ENCODE measurements at places on chromosomes 6 and 20.

- DNase-seq, result no peak
These were observed 48.5 kb upstream of the SUPT3H start for GRCh38 chr6:45426251-45426650.

DNA sequence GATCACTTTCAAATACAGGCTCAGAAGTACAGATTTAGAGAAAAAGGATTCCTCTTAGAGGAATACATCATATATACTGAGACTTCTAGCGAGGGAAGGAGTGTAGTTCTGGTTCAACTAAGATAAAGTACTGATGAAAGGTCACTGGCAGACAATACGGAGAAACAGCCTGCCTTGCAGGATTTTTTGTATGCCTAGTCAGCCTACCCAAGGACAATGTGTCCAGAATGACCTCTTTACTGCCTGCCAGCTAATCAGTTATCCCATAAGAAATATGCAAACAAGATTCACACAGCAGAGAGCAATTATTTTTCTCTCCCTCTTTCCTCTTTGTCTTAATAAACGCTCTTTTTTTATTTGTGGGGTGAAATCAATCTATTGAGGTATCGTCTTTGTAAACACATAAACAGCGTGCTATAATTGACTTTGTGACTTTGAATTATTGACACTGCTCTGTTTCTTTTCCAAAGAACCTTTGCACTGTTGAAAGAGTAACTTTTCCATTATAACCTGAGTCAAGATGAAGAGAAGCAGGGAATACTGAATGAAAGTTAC is 1.4 kb upstream of the TSPYL4 start:
- no peak for DNase-seq

DNA sequence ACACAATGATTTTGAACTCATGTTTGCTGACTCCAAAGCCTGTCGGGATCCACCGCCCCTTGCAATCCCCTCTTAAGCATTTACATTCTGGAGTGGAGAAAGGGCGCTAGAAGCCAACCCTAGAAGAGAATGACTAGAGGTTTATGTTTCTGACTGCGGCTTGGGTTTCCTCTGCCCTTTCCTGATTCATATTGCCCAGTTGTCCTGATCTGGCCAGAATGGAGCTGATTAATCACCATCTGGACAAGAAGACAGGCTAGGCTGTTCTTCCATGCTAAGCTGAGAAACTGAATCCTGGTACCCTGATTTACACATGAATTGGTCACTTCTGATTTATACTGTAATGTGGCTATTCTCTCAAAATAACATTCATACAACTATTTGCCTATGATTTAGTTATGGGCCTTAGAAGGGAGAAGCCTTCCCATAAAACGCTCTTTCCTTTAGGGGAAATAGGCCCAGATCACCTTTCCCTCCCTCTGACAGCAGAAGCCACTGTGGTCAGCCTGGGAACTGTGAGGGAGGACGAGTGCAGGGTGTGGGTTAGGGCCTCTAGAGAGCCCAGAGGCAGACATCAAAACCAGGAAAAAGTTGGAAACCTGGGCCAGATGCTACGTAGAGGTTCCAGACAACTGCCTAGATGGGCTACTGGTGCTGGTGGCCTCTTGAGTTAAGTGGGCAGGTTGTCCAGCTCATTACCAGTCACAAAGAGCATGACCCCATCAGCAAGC is 199.2 kb upstream of the PRDM1 start:
- DNase-seq, result no peak

DNA sequence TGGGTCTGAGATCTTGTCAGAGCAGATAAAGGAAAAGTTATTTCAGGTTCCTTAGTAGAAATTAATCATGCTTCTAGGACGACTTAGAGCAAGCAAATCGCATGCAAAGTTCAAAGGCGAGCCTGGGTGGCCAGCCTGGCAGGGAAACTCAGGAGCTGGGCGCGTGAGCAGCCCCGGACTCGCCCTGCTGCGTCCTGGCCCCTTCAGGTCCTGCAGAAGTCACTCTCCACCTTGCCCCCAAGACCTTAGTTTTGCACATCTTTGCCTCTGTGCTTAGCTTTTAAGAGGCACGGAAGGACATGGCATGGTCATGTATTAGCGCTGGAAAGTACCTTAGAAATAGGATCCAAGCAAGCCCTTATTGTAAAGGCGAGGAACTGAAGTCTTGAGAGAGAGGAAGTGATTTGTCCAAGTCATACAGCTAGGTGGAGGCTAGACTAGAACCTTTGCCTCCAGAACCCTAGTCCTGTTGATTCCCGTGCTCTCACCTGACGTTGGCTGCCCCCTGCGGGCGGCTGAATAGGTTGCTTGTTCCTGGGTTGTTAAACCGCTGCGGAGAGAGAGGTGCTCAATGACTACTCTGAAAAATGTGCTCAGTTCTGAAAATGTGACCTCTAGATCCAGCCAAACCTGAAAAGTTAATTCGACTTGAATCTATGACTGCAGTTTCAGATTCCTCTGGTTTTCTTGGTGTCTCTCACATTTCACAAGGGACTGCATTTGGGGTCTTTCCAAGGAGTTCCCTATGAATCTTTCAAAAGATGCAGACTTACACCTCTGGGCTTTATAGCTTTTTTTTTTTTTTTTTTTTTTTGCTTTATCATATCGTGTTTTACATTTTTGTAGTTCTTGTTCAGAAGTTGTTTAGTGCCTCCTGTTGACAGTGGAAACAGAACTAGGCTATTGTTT is 2.7 kb downstream of the MYB start:
- no peak for DNase-seq

- no peak for DNase-seq
These were observed 61.4 kb downstream of the TXLNB start for GRCh38 chr6:139230391-139230840.

GRCh38 chr6:165205632-165206031 is 103.8 kb downstream of the C6orf118 start:
- DNase-seq, result no peak

DNA sequence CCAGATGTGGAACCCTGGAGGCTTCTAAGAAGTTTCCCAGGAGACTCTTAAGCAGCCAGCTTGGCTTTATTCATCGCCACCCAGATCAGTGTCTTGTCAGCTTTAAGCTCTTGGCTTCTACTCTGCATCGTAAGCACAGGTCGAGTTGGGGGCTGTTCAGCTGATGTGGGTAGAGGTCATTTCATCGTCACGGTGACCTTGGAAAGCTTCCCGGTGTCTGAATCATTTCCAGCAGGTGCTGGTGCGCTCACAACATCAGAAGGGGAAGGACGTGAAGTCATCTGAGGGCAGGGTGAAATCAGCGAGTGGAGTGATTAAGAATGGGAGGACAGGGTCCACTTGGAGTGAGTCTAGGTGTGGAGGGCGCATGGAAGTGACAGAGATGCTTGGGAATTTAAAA is 112.6 kb downstream of the SASH1 start:
- DNase-seq, result no peak

DNA sequence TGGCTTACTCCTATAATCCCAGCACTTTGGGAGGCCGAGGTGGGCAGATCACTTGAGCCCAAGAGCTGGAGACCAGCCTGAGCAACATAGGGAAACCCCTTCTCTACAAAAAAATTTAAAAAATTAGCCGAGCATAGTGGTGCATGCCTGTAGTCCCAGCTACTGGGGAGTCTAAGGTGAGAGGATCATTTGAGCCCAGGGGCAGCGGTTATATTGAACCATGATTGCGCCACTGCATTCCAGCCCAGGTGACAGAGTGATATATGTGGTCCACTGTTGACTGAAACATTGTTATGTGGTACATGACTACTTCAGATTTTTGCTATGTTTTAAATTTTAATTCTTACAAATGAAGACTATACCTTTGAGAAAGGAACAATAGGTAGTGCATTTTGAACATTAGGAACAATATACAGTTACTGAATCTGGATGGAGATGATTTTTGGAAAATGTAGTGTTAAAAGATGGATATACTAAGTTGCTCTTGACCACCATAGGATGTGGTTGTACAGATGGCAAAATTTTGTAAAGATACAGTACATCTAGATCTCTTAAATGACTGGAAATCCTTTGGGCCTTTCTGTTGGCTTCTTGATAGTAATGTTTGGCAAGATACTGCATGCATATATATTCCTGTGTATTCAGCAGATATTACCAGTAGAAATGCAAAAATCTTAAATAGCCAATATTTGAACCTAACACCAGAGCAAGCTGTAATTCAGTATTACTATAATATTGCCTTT is 35.9 kb downstream of the MAPK14 start:
- no peak for DNase-seq

DNA sequence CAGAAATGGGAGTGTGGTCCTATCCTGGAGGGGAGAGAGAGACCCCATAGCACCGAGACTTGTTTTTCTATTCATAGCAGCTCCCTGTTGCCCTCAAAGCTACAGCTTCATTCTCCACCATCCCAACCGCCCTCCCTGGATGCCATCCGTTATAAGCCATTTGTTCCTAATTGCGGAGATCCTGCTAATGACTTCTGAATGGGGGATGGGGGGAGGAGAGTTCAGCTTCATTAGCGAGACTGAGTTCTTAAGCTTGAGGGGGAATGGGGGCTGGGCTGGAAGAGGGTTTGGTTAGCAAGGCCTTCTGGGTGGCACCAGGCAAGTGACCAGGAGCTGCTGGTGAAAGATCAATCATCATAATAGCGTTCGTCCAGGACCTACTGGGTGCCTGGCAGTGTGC is 27.1 kb downstream of the FOXP4 start:
- DNase-seq, result no peak

- no peak for DNase-seq
These were observed 118.8 kb upstream of the TRAF3IP2 start for GRCh38 chr6:111724505-111724904.

GRCh38 chr20:23156170-23156841 is 70.2 kb upstream of the CD93 start:
- no peak for DNase-seq

DNA sequence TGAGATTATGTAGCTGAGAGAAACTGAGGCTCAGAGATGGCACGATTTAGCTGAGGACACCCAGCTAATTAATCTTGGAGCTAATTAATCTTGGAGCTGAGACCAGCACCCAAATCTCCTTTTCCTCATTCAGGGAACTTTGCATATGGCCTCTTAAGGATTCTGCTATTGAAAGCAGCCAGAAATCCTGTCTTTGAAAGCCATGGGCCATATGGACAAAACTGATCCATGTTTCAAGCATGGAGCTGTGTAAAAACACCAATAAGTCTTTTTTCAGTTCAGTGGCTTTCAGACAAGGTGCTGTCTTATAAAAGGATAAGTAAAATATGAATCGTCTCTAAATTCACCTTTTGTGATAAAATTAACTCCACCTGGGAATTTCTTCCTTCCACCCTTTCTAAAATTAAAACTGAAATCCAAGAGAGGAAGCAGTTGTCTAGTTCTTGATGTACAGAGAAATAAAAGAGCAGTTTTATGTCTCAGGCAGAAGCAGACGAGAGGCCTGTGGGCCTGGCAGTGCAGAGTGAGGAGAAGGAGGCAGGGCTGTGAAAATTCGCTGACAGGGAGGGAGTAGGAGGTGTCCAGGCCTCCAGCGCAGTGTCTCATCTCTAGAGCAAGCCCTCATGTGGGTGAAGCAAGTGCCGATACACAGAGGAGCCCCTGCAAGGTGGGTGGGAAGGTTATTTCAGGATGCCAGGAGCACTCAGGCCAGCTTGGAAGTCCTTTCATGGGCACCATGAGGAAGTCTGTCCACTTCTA is 266.9 kb downstream of the UST start:
- DNase-seq, result no peak

DNA sequence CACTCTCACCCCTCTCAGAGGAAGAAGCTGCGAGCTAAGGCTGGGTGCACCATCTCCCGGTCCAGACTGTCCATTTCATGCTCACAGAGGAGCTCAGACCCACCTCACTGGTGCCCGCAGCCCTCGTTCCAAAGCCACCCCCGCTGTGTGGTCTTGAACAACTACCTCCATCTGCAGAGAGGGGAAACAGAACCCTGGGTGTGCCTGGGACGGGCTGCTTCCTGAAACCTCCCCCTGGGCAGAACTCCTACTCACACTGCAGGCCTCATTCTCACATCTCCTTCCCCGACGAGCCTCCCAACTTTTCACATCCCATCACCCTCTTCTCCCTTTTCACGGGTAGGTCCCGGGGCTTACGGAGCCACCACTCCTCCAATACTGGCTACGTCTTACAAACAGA is 18.1 kb downstream of the PMEPA1 start:
- DNase-seq, result no peak

GRCh38 chr6:158636778-158637177 is 7.8 kb downstream of the DYNLT1 start:
- no peak for DNase-seq

GRCh38 chr6:67300430-67301040 is 1334.5 kb upstream of the ADGRB3 start:
- DNase-seq, result no peak

- no peak for DNase-seq
These were observed 65.9 kb upstream of the CLDN20 start for GRCh38 chr6:155197932-155198331.

- no peak for DNase-seq
These were observed 10.0 kb upstream of the PFDN4 start for GRCh38 chr20:54197621-54198604.

DNA sequence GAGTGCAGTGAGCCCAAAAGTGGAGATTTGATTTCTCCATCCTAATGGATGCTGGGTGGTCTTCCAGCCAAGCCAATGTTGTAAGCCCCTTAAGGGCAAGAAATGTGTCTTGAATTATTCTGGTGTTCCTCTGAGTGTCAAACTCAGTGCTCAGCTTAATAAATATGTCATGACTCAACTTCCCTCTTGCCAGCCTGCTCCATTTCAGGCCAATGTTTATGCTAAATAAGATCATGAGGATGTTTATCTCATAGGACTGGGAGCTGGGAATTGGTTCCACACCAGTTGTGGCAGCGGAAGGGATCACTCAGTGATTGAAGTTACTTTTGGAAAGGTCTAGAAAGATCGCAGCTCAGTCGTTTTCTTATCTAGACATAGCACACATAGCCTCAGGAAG is 90.4 kb upstream of the ISM1 start:
- no peak for DNase-seq

DNA sequence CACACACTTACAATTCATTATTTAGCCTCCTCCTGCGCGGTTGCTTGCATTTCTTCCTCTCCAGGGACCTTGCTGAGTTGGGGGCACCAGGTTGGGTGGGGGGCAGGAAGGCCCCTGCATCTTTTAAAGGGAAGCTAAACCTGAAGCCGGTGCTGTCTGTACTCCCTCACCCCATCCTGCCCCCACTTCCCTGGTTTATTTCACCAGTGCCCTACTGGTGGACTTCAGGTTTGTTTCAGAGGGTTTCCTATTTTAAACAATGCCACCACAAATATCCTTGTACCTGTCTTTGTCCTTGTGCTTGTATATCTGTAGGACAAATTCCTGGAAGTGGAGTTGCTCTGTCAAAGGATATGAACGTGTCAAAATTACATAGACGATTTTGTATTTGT is 21.0 kb downstream of the PTK7 start:
- DNase-seq, result no peak

DNA sequence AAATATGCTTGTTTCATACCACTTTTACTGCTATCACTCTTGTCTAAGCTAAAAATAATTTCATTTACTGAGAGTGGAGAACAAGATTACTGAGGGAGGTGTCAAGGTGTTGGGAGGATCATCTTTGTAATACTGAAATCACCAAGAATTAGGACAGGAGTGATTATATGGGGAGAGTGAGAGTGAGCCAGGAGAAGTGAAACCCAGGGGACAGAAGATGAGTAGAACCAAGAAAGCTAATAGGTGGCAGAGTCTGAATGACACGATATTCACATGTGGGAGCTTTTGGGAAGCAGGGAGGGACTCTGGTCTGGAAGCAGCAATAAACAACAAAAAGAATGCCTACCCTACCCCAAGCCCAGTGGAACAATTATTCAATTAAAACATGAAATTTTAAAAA is 58.6 kb downstream of the AK9 start:
- DNase-seq, result no peak

Data from head of caudate nucleus (tissue), 42 donors.